Activated CD4-positive, CD25-positive, alpha-beta regulatory T cell treated with anti-CD3 and anti-CD28 coated beads, Interleukin-2, amount 50 U/mL, for 72 hours (primary cell): ENCODE measurements at places on chromosomes 4 and X.

GRCh38 chr4:131408102-131408501 lies 1741.0 kb upstream of the PCDH10 start:
- DNase-seq: no peak

DNA sequence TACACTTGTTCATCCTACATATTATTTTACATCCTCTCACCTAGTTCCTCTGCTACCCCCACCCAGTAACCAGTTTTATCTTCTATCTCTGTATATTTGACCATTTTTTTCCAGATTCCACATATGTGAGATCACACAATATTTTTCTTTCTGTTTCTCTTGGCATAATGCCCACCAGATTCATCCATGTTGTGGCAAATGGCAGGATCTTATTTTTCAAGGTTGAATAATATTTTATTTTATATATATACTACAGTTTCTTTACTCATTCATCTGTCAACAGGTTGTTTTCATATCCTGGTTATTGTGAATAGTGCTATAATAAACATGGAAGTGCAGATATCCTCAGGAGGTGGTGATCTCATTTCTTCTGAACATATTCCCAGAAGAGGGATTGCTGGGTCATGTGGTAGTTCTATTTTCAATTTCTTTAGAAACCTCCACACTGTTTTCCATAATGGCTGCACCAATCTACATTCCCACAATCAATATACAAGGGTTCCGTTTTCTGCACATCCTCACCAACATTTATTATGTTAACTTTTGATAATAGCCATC lies 48.2 kb downstream of the THAP9 start:
- no peak for DNase-seq

DNA sequence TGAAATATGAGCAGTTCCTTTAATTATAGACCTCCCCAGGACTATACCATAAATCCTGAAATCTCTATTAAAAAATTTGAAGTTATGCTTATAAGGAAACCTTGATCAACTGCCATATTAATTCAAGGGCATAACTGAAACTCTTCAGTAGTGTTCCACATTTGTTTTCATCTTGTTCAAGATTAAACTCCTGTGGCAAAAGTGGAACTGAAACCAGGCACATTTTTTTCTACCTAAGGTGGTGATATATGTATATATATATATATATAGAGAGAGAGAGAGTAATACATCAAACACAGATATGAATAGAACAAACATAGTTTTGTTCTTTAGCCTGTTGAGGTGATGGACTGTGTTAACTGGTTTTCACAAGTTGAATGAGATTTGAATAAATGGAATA lies 287.9 kb downstream of the DACH2 start:
- DNase-seq: no peak

GRCh38 chr4:21083413-21083812 lies 383.2 kb downstream of the PACRGL start:
- no peak for DNase-seq

DNA sequence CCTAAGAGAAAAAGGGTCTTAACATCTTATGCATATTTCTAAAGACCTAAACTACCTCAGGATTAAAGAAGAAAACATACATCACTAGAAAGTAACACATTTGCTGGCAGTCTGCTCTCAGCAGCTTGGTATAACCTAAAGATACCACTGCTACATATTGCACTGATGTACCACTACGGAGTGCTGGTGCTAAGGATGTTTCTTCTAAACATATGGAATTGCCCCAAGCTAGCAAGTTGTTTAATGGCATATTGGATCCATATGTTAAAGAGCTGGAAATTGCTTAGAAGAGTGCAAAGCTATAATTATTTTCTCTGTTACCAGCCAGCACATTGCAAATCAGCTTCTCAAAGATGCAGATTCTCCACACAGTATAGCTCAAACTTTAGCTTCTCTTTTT lies 436.5 kb upstream of the GALNTL6 start:
- no peak for DNase-seq

DNA sequence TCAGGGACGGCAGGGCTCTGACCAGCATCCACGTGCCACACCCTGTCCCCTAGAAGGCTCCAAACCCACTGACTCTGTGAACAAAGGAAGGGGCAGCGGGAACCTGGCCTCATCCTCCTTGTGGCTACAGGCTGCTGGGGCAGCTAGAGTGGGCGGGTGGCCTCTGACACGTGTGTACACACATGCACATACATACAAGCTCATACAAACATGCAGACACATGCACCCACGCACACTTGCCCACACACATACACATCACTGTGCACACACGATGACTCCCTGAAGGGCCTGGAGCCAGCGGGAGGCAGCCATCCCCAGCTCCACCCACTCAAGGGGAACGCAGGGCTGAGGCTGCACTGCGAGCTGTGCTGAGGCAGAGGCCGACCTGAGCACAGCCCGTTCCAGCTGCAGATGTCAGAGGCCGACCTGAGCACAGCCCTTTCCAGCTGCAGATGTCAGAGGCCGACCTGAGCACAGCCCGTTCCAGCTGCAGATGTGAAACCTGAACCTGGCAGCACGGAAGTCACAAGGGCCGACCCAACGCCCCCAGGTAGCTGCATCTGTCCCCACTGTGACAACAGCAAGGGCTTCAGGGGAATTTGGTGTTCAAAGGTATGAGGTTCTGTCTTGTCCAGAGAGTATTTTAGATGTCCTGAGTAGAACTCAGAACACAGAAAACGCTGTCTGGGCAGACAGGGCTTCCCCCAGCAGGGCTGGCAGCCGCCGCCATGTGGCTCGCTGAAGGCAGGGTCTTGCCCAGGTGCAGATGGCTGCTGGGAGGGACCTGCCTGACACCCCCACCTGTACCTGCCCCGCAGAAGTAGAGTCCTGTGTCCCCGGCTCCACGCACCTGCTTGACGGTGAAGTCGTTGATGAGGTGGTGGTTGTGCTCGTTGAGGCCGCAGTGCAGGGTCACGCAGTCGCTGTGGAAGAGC lies 33.5 kb downstream of the CTBP1 start:
- no peak for DNase-seq

DNA sequence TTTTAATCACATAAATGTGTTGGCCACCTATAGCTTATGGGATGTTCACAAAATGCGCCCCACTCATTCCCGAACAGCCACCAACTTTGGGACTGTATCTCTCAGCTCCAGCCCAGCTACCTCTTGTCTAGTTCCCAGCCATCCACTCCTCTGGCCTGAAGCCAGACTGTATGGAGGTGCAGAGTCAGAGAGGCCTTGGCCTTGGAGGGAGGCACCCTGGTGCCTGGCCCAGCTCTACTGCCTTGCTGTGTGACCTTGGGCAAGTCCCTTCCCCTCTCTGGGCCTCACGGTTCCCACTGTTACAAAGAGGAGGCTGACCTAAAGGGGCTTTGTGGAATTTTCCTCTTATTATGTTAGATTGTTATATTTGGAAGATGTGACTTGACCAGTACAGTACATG lies 13.9 kb downstream of the MAMLD1 start:
- no peak for DNase-seq

- DNase-seq: no peak
These were observed 59.8 kb downstream of the ANOS1 start for GRCh38 chrX:8672176-8672575.

DNA sequence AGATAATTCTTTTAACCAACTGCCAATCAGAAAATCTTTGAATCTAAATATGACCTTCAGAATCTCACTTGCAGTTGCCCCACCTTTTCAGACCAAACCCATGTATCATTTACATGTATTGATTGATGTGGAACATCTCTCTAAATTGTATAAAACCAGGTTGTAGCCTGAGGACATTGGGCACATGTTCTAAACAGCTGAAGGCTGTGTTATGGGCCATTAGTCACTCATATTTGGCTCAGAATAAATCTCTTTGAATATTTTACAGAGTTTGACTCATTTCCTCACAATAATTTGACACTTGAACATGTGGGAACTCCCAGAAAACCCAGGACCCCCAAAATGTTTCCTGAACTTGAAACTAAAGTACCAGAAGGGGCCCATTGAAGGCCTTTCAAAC lies 58.7 kb downstream of the UGT2B10 start:
- no peak for DNase-seq

GRCh38 chrX:129637217-129638109 lies 17.3 kb downstream of the APLN start:
- peak; percentile 79 for DNase-seq

DNA sequence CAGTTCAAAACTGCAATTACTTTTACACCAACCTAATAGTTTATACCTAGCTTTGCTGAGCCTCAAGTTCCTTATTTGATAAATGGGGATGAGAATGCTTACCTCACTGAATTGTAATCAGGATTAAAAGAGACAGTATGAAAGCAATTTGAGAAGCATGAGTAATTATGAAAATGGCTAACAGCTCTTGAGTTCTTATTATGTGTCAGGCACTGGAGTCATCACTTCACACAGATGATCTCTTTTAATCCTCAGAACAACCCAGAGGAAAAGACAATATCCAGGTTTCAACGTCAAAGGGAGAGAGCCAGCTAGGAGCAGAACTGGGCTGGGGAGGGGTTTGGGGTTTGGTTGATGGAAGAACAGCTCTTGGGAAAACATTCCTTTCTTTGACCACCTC lies 221.0 kb upstream of the NWD2 start:
- DNase-seq: no peak

DNA sequence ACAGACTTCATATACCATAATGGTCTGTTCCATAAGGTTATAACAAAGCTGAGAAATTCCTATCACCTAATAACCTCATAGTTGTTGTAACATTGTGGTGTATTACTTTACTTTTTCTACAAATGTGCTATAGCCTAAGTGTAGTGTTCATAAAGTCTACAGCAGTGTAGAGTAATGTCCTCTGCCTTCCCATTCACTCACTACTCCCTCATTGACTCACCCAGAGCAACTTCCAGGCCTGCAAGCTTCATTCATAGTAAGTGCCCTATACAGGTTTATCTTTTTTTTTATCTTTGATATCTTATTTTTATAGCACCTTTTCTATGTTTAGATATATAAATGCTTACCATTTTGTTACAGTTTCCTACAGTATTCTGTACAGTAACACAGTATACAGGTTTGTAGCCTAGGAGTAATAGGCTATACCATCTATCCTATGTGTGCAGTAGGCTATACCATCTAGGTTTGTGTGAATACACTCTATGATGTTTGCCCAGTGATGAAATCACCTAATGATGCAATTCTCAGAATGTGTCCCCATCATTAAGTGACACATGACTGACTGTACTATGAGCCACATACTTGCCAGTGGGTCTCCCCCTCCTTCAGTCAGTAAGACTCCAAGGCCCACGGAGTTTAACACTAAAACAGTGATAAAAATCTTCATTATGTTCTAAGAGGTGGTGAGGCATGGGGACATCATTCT lies 299.9 kb downstream of the UNC5C start:
- DNase-seq: no peak

- DNase-seq: no peak
These were observed 83.8 kb downstream of the FIP1L1 start for GRCh38 chr4:53461244-53461643.

- DNase-seq: no peak
These were observed 102.1 kb upstream of the FAM9B start for GRCh38 chrX:9135901-9136510.

DNA sequence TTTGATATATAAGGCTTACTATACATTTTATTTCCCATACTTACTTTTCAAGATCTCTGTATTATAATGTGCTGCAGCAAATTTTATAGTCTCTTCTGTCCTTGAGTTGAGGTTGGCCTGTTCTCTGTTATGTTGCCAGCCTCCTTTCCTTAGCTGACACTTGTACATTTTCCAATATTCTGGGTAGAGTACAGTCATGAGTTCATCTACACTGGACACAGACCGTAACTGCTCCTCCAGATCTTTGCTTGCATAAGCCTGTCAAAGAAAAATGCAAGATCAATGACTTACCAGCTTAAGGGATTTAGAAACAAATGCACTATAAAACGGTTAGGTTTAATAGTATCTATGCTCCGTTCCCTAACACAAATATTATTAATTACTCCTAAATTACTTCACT lies 63.2 kb downstream of the VEGFC start:
- DNase-seq: no peak

- DNase-seq: no peak
These were observed 45.2 kb upstream of the CEP135 start for GRCh38 chr4:55903577-55903976.

GRCh38 chr4:156764846-156765245 lies 206.8 kb downstream of the PDGFC start:
- no peak for DNase-seq

DNA sequence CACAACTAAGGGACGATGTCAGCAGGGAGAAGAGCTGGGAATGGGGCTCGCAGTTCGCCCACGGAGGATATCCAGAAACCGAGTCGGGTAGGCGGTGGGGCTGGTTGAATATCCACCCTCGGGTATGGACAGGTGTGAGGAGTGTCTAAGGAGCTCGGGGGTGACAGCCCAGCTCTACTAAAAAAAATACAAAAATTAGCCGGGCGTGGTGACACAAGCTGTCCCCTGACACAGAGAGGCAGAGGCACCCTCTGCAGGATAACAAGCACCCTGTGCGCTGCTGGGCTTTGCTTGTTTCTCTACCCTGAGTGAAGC lies 12.2 kb upstream of the ASMTL start:
- DNase-seq: peak; percentile 24

DNA sequence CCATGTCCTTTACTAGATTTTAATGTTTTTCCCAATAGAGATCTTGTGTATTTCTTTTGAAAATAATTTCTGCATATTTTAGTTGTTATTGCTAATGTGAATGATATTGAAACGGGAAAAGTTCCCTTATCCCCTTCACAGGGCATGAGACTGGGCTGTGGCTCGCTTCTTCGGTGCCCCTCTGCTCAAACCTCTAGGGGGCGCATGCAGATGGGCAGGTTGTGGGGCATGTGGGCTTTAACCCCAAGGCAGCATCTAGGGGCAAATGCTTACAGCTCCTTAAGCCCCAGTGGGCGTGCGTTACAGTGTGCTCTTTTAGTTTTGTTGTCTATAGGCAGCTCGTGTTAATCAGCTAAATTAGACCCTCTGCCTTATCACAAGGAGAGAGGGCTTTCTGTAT lies 194.7 kb downstream of the OPHN1 start:
- no peak for DNase-seq

DNA sequence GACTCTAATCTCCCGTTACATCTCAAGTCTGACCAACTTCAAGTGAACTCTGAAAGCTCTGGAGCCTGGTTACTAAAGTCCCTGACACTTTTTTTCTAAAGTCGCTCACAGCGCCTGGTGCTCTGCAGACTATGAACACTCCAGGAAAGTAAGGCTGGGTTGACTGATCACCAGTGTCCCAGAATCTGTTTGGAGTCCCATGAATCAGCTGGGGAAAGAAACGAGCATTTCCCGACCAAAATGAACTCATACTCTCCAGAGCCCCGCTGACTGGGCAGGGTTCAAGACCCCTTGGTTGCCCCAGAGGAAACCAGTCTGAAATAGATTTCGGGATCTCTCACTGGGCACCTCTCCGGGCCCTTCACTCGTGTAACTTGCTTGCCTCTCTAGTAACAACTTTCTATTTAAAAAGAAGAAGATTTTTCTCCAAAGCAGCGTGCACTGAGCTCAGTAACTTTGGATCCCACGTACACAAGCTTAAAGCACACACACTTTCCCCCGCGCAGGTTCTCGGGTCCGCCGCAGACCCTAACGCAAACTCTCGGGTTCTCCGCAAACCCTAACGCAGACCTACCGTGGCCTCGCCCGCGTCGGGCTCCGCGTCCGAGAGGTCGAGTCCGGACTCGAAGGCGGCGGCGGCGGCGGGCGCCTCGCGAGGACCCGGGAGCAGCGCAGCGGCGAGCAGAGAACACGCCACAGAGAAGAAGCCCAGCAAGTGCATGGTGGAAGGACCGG lies 964 bp downstream of the VEGFC start:
- no peak for DNase-seq
